ENCODE measurements at places on chromosomes 11 and 22. TPM values are rescaled to one million over a fixed set of nuclear protein-coding genes. Genes with fewer than 3 reads are reported as not detected.

The OR51G2 gene
- total RNA-seq = not detected

The ALDH3B2 gene
- not detected for total RNA-seq

The APOC3 gene
- 1.2 TPM for total RNA-seq

The CARD16 gene
- total RNA-seq = not detected

The CDPF1 gene
- total RNA-seq = 11.2 TPM

The PNPLA5 gene
- total RNA-seq = not detected

The ADAMTS8 gene
- total RNA-seq = 0.15 TPM

The SGSM1 gene
- total RNA-seq = 1.6 TPM

The MDK gene
- 252 TPM for total RNA-seq
